ENCODE measurements at places on chromosomes 7 and 10. TPM values are rescaled to one million over a fixed set of nuclear protein-coding genes. Genes with fewer than 3 reads are reported as not detected.

Gene NT5C3A
- 17.2 TPM for total RNA-seq

Gene AKR1C1
- 0.30 TPM for total RNA-seq

Gene BICC1
- not detected for total RNA-seq

Gene AZGP1
- not detected for total RNA-seq
